ENCODE measurements at places on chromosomes 4 and X.

- DNase-seq: no peak
Observed at GRCh38 chrX:147174591-147174990, 360.0 kb upstream of the CXorf51A start.

DNA sequence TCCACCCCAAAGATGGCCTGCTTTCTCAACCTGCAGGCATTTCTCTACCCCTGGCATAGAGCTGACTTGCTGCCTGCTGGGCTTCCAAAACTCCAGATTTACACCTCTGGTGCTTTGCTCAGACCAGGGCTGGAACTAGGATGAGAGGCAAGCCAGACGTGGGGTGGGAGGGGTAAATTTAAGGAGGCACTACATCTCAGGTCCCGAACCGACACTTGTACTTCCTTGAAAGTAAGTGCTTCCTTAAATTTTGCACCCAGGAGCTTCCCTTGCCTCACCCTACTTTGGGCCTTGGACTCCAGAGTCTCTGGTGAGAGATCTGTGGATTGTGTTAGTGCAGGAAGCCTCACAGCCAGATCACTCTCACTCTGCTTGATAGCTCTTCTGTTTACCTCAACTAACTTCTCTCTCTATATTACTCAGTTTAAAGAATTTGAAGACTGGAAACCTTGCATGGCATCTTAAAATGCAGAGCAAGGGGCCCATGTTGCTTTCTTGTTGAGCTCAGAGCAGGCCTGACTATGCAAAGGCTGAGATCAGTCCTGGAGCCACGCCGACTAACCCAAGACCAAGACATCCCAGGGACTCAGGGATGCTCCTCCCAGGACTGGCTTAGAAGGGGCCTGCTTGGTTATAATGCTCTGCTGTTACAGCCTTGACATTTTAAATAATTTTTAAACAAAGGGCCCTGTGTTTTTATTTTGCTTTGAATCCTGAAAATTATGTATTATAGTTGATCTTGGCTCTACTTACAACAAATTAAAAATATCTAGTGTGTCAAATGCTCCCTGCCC lies 145.0 kb upstream of the LEF1 start:
- no peak for DNase-seq

- DNase-seq: no peak
Observed at GRCh38 chr4:1721666-1722550, 587 bp downstream of the TACC3 start.

- no peak for DNase-seq
Observed at GRCh38 chr4:38574559-38575333, 89.3 kb upstream of the KLF3 start.

DNA sequence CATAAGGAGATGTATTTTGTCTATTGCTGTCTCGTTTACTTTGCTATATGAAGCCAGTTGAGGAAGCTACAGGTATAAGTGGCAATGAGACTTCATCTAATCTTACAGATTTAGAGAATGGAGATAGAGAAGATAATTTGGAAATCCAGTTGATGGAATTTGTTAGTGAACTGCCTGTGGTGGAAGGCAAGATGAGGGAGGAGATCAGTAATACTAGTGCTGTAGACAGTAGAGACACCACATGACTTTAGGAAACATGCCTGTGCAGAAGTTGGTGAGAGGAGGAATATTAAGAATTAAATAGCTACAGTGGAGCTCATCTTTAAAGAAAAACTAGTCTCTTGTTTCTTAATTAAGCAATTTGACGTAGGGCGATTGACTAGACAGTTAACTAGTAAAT lies 51.3 kb downstream of the RBPJ start:
- DNase-seq: no peak

- no peak for DNase-seq
Observed at GRCh38 chr4:84167093-84167492, 332.0 kb downstream of the NKX6-1 start.

GRCh38 chr4:33467291-33467690 lies 2747.1 kb downstream of the PCDH7 start:
- DNase-seq: no peak

DNA sequence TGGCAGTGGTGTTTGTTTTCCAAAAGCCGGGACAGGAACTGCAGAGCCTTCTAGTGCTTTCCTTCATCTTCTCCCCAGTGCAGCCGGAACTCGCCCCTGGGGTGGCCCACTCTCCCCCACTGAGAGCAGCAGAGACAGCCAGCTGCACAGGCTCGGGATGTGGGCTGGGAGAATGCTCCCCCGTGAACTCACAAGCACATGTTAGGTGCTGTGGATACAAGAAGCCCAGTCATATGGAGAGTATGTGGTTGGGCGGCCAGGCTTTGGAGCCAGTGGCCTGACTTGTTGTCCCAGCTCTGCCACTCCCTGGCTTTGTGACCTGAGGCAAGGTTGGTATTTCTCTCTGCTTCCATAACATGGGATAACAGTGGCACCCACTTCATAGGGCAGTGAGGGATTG lies 9.4 kb upstream of the KIAA0232 start:
- no peak for DNase-seq

- no peak for DNase-seq
Observed at GRCh38 chr4:184588893-184589292, 60.4 kb downstream of the CASP3 start.

DNA sequence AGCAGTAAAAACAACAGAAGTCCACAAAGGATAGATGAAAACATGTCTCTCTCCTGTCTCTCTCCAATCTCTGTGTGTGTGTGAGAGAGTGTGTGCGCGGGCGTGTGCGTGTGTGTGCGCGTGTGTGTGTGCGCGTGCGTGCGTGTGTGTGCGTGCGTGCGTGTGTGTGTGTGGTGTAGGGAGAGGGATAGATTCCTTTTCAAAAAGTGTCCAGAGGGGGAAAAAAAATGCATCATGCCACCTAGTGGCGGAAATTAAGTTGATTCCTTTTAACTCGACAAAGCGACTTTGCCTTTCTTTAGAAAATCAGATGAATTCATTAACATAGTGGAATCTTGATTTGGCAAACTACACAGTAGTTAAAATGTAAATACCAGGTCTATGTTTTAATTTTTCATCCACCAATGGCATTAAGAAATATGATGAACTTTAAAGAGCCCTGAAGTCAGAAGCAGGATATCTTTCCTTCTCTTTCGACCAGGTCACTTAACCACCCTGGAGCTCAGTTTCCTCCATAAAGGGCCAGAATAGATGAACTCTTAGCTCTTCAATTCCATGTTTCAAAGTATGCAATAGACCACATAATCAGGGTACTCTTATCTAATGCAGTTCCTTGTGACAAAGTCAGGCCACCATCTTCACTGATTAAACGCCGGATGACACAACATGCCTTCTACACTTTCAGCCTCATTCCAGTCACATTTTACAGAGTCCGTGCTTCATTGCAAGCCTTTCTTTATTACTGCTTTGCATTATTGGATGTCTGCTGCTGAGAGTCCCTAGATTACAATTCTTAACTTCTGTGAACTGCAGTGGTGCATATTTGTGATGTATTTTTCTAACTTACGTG lies 162.8 kb downstream of the FBXO8 start:
- no peak for DNase-seq

DNA sequence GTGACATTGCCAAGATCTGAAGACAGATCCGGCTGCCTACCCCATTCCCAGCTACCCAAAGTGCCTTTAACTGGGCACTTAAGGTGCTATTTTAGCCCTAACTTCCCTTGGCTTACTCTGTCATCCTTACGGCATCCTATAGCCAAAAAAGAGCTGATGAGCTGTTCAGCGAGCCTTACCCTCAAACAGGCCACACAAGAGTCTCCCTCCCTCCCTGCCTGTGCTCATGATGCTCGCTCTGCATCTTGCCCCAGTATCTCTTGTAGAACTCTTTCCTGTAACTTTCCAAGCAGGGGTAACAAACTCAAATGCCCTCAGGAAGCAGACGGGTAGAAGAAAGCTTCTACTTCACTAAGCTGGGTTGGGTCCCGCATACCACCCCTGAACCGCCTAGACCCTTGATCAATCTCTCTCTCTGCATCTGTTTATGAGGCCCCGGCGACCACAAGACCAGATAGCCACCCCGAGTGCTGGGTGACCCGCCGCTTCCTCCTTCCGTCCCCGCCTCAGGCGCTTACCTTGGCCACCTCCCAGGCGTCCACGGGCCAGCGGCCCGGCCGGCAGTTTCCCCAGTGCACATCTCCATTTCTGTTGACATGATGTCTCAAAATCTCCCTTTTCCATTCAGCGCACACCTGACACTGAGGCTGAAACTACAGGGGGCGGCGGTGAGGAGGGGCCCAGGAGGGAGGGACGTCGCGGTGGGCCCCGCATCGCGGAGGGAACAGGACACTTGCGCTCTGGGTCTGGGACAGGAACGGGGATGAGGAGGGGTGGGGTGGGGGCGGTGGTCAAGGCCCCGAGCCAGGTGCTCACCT lies 663 bp downstream of the CXorf38 start:
- DNase-seq: no peak

DNA sequence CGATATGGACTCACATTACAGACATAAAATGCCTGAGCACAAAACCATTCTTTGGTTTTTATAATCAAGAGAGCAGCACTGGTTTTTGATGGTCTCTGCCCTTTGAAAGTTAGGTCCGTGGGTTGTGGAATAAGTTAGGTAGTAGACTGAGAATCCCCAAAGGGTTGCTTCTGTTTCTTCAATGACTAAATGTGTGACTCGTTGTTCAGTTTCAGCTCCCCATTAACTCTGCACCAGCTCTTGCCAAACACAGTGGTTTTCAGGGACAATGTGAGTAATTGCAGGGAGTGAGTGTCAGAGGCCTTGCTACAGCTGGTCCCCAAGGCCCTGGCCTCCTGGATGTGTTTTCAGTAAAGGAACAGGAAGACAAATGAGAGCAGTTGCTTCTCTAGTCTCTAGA lies 24.8 kb downstream of the SMIM20 start:
- no peak for DNase-seq

- no peak for DNase-seq
Observed at GRCh38 chrX:23959781-23960180, 52.0 kb downstream of the CXorf58 start.

- DNase-seq: no peak
Observed at GRCh38 chrX:68183612-68184214, 249.6 kb downstream of the OPHN1 start.

GRCh38 chrX:7179446-7179845 lies 31.5 kb upstream of the PUDP start:
- DNase-seq: no peak

DNA sequence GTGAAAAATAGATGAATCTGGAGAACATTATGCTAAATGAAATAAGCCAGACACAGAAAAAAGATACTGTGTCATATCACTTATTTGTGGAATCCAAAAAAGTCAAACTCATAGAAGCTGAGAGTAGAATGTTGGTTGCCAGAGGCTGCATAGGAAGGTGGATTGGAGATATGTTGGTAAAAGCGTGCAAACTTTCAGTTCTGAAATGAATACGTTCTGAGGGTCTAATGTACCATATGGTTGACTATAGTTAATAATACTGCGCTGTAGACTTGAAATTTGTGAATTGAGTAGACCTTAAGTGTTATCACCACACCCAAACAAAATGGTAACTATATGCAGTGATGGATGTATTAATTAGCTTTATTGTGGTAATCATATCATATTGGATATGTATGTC lies 45.0 kb upstream of the UPRT start:
- no peak for DNase-seq

DNA sequence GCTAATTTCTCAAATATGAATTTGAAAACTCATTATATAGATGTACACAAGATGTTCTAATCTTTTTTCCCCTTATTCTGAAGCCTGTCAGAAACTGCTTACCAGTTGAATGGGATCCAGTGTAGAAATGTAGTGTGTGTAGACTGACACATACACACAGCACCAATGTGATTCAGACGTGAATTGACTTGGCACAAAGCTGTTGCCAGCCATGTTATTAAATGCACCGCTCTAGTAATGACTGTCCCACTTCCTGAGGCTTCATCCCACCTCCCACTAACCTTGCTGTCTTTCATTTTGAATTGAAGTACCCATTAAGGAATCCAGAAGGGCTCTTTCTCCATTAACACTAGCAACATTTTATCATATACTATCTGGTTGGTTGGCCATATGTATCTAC lies 146.6 kb downstream of the PPA2 start:
- DNase-seq: no peak

- DNase-seq: no peak
Observed at GRCh38 chrX:120318411-120318810, 7.2 kb upstream of the TMEM255A start.

- no peak for DNase-seq
Observed at GRCh38 chr4:87805971-87806370, 6.6 kb downstream of the IBSP start.

- DNase-seq: no peak
Observed at GRCh38 chr4:124515591-124515990, 196.9 kb downstream of the ANKRD50 start.

GRCh38 chrX:40340116-40340515 lies 240.7 kb upstream of the ATP6AP2 start:
- no peak for DNase-seq

GRCh38 chr4:185394568-185395237 lies 1.0 kb downstream of the LRP2BP start:
- DNase-seq: peak; percentile 22

DNA sequence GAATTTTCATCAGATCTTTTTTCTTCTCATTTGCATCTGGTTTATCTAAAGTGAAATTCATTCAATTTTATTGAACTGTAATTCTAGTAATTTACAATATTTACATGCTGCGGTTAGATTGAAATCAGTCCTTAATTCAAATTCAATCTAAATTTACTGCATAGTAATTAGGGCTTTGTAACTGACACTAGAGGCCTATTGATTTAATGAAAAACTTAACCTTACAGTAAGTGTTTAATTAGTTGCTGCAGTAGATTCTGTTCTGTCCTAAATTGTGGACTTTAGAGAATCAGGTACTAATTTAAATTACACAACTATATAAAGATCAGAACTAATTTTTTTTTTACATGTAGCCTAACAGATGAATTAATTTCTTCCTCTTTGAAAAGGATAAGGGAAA lies 758.8 kb upstream of the TENM3 start:
- DNase-seq: no peak

GRCh38 chr4:184306949-184307348 lies 89.3 kb upstream of the ENPP6 start:
- DNase-seq: no peak

DNA sequence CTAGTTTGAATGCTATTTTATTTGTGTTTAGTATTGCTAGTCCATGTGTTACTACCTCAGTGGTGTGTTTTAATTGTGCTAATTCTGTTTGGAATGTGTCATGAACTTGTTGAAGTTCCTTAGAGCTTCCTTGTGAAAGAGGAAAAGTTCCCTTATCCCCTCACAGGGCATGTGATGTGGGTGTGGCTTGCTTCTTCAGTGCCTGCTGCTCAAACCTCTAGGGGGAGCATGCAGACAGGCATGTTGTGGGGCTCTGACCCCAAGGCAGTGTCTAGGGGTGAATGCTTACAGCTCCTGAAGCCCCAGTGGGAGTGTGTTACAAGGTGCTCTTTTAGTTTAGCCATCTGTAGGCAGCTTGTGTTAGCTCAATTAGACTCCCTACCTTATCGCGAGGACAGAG lies 86.5 kb downstream of the MAGED4 start:
- no peak for DNase-seq

Measured in T-helper 2 cell (primary cell).